Progenitor cell of endocrine pancreas (in vitro differentiated cells): ENCODE measurements at places on chromosomes 5 and 9.

DNA sequence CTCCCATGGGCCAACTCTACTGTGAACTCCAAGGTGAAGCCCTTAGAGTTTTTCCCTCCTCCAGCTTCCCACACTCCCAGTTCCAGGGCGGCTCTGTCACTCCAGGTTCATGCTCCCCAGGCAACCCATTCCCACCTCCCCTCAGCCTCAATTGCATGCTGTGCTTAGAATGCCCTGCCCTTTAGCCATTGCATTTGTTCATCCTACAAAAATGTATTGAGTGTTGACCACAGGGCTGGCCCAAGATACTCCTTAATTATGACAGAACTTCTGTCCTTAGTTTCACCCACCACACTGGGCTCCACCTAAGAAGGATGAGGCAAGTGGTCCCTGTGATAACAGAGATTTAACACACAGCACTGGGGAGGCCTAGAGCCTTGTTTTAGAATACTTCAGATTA, 236.1 kb downstream of the ADAMTSL1 start:
- no peak for DNase-seq

DNA sequence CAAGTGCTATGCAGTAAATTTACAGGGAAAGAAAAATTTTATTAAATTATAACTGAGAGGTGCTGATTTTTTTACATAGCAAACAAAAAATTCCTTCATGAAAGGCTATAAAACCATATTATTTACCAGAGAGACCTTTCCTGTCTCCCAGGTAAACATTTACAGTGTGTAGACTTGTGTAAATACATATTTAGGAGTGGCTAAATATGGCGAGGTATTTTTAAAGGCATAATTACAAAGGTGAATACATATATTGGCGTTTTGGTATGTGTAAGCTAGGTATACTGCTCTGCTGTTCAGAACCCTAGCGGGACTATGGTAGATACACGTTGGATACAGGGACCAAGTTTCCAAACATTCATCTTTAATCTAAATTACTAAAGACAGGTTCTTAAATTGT, 170.6 kb upstream of the MEF2C start:
- DNase-seq: no peak

GRCh38 chr9:98900725-98901124, 43.0 kb upstream of the COL15A1 start:
- DNase-seq: no peak

- no peak for DNase-seq
Observed at GRCh38 chr5:68830377-68830898, 263.4 kb upstream of the SLC30A5 start.

- DNase-seq: no peak
Observed at GRCh38 chr5:19619571-19619970, 368.4 kb downstream of the CDH18 start.

DNA sequence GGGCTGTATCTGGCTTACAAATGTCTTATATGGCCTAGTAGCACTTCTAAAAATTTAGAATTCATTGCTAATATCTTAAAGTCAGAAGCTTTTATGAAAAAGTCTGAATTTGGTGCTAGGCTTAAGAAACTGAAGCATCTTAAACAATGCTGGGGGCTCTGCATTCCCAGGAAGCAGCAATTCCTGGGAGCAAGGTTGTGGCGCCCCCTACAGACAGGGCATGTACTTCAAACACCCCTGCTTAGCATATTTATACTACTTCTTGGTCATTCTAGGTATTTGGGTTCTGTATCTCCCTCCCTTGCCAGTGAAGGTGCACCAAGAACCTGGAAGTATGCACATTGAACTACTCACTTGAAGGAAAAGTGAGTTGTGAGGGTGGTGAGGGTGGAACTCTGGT, 64.6 kb upstream of the GRIA1 start:
- no peak for DNase-seq

DNA sequence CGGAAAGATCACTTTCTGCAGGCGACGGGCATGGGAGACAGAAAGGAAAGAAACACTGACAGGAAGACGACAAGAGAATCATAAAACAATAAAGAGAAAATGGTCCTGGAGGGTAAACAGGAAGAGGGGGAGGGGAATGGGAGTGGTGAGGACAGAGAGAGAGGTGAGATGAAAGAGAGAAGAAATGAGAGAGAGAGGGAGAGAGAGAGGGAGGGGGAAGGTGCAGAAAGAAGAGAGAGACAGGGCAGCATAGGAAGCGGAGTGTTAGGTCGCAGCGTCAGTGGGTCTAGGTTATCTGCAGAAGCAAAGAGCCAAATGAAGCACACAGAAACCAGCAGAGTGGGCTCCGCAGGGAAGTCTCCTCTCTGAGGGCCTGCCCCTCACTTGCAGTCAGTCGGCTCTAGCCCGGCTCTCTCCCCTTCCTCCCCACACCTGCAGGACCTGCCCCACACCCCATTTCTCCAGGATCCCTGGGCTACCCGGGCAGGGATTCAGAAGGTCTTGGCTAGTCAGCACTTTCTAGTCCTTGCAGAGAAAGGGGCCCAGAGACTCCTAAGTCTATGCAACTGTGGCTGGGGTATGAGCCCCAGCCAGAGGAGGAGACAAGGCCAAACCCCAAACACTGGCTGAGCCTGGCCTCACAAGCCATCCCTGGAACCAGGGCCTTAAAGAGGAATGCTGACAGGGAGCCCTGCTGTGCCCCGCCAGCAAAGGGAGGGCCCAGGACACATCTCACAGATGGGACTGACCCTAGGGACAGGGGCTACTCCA, 29.7 kb upstream of the MEIKIN start:
- DNase-seq: no peak

DNA sequence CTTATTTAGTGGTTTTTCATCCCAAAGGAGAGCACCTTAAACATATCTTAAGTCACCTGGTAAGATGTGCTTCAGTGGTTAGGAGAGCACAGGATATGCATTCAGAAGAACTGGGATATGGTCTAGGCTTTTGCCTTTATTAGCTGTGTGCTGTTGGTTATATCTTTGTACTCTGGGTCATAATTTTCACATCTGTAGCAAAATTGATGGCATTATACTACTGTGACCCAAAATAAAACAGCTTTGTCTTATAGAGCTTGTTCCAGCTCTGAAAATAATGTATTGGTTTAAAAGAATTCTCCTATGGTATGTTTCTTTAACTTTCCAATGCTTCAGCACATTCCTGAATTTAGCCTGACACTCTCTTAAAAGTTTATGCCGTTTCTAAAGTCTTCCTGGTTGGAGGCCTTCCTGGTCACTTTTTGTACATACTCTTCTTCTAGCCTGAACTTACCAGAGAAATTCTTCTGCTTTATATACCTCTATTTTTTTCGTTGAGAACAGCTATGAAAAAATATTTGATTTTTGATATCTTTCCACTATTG, 337.1 kb upstream of the MPDZ start:
- no peak for DNase-seq

- no peak for DNase-seq
Observed at GRCh38 chr9:121837113-121837961, 185.9 kb downstream of the DAB2IP start.

DNA sequence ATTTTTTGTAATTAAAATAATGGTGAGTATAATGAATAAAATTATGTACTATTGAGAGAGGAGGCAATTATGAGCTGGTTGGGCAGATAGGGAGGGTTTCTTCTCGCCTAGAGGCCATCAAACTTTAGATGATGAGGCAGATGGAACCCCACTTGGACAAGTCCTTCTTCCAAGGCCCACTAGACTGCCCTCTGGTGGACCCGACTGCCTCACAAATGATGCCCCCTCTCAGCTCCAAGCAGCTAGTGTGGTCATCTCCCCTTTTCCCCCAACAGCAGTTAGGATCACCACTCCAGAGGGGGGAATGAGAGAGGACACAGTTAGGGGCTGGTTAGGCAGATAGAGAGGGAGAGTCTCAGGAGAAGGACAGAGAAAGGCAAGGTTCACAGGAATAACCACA, 348.0 kb upstream of the CDH18 start:
- no peak for DNase-seq

DNA sequence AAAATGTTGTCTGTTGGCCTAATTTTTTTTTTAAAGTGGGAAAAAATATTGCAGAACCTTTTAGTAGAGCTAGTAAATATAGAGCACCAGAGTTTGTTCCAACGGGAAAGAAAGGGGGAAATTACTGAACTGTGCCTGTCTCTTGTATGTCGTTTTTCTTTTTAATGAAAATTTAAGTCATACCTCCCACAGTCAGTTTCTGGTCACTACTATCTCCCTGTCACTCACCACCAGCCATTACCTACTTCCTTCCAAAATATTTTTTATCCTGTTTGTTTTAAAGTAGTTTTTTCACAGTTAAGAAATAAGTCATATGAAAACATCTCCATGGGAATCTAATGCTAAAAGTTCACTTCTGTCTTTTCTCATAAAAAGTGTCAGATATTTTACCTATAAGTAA, 21.3 kb downstream of the GPR151 start:
- no peak for DNase-seq

DNA sequence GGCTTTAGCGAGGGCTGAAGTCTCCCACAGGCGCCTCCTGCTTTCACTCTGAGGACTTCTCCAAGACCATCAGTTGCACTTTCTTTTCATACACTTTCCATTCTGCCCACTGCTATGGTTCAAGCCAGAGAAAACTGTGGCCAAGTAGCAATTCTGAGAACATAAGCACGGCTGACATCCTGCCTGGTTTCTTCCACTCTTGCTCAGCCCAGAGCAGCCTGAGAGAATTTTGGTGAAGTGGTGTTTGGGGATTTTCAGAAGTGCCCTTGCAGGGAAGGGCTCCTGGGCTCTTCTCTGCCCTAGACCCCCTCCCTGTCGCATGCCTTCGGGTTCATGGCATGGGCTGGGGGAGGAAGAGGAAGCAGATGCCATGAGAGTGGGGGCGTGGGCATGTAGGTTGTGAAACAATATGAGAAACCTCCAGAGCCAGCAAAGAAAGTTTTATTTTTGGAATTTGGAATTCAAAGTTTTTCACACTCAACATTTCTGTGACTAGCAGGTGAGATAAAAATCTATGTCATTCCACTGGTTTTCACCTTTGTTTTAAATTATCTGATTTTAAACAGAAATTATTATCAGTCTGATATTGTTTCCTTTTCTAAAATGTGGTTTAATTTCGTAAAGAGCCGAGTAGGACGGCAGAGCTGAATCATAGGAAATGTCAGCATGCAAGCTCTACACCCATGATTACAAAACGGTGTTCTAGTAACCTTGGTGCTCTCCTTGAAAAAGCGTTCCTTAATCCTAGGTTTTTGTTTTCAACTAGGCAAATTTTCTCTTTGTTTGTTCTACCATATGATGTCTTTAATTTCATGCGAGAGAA, 27.8 kb upstream of the TNFSF8 start:
- no peak for DNase-seq

GRCh38 chr9:91837981-91838731, 111.9 kb downstream of the ROR2 start:
- no peak for DNase-seq

- DNase-seq: peak; percentile 23
Observed at GRCh38 chr5:138274189-138274853, at the start of gene GFRA3. GFRA3 (minus strand) TSS chr5:138274621; CDS start chr5:138274424, 197 bp downstream.

DNA sequence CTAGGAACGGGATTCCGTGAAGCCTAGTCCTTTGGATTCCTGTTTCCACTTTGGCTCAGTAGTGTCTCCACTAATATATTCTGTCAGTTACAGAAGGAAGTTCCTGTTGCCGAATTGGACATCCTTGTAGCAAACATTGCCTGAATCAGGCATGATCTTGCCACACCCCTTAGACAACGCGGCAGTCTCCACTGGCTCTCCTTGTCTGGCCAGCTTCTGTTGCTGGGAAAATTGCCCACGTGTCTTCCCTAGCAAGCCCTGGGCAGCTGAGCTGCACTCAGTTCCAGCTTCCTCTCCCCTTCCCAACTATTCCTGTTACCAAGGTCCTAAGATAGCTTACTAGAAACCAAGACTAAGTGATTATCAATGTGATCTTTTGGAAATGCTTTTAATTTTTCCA, 316.6 kb upstream of the RIOK2 start:
- DNase-seq: no peak

DNA sequence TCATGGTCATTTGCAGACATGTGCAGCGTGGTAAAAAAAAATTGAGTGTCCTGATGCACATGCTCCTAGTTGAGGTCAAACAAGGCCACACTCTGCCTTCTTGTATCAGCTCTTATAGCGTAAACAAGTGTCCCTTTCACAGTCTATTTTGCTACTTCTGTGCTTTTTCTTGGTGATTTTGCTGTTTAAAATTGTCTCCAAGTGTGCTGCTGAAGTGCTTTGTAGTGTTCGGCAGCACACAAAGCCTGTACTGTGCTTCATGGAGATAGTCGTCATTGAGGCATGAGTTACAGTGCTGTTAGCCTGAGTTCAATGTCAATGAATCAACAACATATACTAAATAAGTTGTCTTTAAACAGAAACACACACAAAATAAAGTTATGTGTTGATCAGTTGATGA, 690.4 kb upstream of the MEF2C start:
- no peak for DNase-seq

DNA sequence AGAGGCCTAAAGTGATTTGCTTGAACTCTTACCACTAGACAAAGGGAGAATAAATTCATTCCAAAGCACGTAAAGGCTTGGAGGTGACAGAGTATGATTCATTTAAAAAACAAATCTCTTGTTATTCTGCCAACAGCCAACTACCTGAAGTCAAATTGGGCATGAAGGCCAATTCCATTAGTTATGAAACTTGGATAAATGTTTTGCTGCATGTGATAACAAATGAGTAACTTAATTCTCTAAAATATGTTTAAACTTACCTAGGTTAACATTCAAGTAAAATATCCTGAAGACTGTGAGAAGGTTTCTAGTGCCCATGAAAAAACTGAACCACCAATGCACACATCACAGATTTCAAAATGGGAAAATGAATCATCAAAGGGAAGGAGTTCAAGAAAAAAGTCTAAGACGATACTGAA, 120.1 kb upstream of the TSLP start:
- no peak for DNase-seq

DNA sequence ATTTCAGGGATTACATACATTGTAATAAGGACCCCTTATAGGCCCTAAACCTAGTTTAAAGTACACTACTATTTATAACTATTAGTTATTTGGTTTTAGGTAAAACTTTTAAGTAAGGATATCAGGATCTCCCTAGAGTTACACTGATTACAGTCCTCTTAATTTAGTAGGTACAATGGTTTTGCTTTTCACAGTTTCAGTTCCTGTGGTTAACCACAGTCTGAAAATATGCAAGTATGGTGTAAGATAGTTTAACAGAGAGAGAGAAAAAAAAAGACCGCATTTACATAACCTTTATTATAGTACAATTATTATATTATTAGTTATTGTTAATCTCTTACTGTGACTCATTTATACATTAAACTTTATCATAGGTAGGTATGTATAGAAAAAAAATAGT, 725.3 kb upstream of the PTPRD start:
- no peak for DNase-seq

DNA sequence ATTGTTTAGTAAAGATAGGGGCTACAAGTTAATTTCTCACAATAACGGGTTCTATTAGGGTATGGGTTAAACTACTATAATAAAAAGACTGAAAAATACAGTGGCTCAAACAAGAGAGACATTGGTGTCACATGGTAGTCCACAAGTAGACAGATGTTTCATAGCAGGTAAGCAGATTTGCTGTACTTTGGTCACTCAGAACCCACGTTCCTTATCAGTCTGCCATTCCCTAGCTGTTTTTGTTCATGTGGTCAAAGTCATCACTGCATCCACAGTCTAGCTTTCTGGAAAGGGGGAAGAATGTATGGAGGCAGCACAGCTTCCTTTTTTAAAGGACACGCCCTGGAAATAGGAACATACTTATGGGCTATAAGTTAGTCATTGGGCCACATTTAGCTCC, 73.0 kb downstream of the SLC12A2 start:
- DNase-seq: no peak
